ENCODE measurements at places on chromosomes 2 and 18.

DNA sequence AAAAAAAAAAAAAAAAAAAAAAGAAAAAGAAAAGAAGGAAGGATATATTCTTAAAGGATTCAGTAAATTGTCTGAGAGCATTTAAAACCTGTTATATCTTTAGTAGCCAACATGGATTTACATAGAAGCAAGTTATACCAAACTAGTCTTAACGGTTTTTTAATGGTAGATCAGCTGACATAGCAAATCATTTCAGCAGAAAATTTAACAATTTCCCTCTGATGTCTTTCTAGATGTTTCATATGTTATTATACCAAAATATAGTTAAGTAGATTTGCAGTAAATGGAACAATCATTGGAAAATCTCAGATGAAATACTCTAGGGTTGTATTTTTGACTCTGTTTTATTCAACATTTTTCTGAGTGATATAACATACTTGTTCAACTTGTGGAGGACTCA is 72.9 kb downstream of the BABAM2 start:
- no peak for DNase-seq

DNA sequence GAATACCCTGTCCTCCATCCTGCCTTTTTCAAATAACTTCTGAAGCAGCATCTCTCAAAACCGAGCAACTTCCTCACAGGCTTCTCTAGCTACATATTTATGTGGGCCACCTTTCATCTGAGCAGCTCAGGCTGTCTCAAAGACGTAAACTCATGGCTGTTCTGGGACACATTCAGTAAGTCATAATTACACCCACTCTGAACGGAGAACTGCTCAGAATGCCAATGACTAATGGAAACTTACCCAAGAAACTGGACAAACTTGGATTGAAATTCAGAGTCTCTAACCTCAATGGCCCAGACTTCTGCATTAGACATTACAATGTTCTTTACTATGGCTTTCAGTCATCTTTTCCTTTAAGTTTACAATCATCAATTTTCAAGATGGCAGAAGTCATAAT is 145.2 kb downstream of the RAD51AP2 start:
- DNase-seq, result no peak

GRCh38 chr18:47149457-47150028 is 757 bp downstream of the HDHD2 start:
- DNase-seq, result no peak

DNA sequence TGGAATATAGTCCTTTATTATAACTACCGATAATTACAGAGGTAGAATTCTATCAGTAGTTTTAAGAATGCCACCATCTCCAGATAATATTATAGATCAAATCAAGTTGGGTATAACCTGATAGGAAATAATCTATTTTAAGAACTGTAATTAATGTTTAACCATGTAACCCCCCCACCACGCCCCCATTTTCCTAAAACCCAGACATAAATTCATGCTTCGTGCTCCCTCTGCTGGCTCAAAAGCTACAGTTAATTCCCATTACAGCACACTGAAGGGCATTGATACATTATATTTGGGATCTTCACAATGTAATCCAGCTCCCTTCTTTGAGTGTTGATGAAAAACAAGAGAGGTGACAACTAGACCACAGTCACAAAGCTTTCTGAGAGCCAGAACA is 228.0 kb upstream of the SMAD7 start:
- DNase-seq, result peak; percentile 24

DNA sequence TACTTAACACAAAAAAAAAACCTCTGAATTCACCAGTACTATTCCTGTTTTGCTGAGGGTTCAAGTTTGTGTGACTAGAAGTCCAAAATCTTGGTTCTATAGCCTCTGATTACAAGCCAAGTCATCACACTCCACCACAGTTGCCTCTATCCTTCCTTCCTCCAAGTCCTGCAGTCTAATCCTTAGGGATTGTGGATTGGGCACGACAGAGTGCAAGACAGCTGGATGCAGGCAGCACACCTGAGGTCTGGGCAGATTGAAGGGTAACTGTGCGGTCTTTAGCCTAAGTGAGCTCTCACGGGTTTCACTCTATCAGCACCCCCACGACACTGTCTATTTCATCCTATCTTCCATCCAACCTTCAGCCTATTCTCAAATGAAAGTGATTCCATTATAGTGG is 299.4 kb upstream of the ID2 start:
- no peak for DNase-seq

DNA sequence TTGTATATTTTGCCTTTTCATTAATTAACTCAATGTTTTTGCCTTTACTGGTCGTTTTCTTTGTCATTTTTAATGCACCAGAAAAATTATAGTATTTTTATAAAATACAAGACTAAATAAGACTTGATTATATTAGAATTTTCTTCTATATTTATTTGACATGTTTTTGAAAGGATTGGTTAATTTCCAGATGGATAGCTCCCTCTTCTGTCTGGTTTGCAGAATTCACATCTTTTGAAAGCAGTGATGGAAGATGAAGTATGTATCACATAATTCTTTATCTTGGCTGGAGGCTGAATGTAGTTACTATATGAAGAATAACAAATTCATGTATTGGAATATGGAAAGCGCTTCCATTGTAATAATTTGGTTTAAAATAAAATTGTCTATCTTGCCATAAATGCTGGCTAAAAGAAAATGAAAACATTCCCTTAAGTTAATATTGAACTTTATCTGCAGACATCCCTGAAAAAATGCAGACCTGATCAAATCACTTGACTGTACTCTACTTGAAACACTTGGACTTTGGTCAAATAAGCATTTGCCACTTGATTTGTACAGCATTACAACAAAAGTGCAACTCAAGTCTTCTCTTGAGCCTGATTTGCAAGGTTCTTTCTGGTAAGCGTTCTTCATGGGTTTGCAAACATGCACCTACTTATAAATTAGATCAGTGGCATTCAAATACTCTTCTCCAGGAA is 86.3 kb upstream of the EFEMP1 start:
- DNase-seq, result peak; percentile 60

- DNase-seq, result no peak
Observed at GRCh38 chr2:172098650-172099471, 3.8 kb downstream of the DLX2 start.

GRCh38 chr18:36017232-36017631 is 44.8 kb downstream of the RMP24 start:
- DNase-seq, result no peak

GRCh38 chr18:48530399-48531081 is 8.3 kb upstream of the CTIF start:
- no peak for DNase-seq

DNA sequence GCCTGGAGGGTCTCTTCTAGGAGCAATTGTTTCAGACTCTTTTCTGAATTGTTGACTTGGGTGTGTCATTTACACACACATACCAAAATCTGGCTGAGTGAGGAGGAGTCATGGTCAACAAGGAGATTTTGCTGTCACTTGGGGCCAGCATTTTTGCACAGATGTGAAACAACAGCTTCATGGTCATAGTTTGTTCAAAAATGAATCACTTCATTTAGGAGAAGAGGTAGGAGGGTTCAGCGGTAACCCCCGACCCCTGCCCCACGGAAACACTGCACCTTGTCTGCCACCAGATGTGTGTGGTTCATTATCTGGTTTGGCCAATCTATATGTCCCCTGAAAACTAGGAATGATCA is 42.2 kb downstream of the LBH start:
- no peak for DNase-seq

DNA sequence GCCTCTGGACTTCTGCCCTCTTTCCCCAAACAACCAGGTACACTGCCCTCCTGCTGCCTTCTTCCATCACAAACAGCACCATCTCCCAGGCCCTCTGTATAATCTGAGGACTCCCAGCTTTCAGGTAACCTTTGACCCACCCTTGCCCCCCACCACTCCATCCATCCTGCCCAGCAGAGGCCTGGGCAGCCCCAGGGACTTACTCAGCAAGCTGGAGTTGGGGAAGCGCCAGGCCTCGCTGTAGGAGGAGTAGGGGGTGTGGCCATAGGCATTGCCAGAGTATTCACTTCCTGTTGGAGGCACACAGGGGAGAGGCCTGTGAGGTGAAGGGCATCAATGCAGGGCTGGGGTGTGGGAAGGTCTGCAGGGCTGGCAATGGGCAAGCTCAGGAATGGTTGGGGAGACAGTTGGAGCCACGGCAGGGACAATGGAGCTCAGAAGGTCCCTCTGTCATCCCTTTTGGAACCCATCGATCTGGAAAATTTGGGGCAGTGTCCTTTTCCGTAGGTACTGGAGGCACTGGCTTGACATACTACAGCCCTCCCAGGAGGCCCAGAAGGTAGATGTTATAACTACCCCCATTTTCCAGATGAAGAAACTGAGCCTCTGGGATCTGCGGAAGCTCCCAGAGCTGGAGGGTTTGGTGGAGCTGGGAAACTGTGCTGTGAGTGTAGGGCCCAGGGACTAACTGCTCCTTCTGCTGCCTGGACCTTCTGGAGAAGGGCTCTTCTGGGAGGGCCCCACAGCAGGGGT is 46.3 kb downstream of the PSD4 start:
- DNase-seq, result no peak

- no peak for DNase-seq
Observed at GRCh38 chr2:225756198-225756597, 356.7 kb downstream of the NYAP2 start.

- no peak for DNase-seq
Observed at GRCh38 chr18:9475643-9476591, 604 bp downstream of the RALBP1 start.

DNA sequence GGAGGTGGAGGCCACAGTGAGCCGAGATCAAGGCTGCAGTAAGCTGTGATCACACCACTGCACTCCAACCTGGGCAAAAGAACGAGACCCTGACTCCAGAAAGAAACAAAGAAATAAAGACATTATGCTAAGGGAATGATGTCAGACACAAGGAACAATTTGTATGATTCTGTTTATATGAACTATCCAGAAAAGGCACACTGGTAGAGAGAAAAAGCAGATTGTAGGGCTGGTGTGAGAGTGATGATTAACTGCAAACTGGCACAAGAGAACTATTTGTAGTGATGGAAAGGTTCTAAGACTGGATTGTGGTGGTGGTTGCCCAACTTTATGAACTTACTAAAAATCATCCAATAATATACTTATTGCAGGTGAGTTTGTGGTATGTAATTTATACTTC is 106.3 kb downstream of the MAP3K20 start:
- DNase-seq, result no peak

- DNase-seq, result no peak
Observed at GRCh38 chr2:227132986-227133385, 31.0 kb downstream of the COL4A4 start.

- DNase-seq, result no peak
Observed at GRCh38 chr2:145034511-145034910, 514.6 kb upstream of the ZEB2 start.

GRCh38 chr2:222532315-222532714 is 108.0 kb downstream of the SGPP2 start:
- DNase-seq, result no peak

DNA sequence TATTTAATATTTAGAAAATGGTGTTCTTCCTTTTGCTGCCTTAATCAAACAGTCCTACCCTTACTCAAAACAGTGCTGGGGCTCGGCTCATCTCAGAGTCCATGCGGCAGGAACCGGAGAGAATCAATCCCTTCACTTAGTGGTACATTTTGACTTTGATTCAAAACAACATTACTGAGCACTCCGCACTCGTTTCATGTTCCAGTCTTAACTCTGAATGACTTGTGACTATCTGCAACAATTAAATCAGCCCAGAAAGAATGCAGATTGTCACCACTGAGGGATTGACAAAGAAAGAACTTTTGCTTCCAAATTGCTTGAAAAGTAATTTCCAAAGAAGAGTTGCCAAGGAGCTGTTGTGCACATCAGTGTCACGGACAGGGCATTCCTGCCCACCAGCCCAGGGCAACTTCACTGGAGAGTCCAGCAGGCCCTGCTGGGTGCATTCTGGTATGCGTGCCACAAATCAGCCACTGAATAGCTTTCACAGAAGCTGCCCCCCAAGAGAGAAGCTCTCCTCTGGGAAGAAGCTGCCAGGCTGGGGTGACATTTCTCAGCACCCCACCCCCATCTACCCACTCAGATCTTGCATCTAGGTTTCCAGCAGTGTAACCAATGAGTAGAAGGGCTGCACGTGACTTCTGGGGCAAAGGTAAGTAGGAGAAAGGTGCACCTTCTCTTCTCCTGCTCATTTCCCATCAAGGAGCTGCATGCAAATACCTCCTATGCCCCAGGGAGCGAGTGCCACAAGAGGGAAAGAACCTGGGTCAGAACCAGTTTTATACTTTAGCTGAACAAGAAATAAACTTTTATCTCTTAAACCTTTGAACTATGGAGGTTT is 84.6 kb upstream of the ATP8B1 start:
- no peak for DNase-seq

GRCh38 chr2:15941871-15942710 is 1.7 kb downstream of the MYCN start:
- no peak for DNase-seq

DNA sequence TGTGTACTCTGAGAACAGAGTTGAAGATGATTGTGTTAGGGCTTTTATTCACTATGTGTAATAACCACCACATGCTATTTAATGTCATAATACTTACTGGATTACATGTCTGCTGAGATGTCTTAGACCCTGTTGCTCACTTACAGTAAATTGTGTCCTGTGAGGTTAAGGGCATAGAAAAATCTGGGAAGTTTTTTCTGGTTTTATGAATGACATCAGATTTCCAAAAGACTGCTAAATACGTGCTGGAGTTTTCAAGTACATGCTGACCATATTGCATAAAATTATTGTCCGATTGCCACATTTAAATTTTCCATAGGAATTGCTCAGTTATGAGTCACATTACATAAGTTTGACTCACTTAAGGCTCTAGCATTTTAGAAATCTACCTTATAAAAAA is 96.7 kb upstream of the COL5A2 start:
- no peak for DNase-seq

GRCh38 chr2:108414945-108415344 is 34.1 kb upstream of the GCC2 start:
- DNase-seq, result no peak

- DNase-seq, result no peak
Observed at GRCh38 chr2:224946895-224947294, 95.4 kb downstream of the DOCK10 start.

DNA sequence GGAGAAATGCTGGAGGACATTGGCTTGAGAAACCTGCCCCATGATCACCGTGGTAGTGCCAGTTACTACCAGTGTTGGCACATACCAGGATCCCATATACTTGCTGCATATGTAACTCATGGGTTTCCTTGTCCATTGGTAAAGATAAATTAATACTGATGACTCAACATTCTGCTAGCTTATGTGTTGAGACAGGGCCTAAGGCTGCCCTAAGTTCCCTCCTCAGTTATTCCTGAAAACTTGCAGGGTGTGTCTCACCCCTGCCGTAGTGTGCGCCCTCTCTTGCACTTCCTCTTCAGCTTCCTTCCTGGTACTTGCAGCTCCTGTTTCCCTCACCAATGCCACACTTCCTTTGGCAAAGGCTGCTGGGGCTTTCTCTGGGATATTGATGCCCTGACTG is 4.3 kb upstream of the INO80C start:
- no peak for DNase-seq

DNA sequence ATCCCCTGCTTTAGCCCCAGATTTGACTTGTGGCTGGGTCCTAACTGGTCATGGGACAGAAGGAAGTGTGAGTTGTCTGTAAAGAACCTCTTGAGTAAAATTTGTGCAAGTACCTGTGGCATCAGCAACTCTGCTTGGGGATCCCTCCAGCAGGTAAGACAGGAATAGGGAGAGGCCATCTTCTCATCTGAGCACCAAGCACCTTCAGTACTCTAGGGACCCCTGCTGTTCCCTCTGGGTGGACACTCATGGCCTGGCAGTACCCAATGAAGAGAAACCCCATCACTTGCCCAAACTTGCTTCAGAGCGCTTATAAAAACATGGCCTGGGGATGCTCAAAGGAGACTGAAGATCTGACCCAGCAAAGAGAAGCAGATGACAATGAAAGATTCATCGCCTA is 297.8 kb downstream of the SP3 start:
- no peak for DNase-seq

Data from SHP77 (cell line).